ENCODE measurements at places on chromosomes 4 and X.
A peak's percentile ranks its signal among the peaks of the same experiment; 100 is the strongest.

DNA sequence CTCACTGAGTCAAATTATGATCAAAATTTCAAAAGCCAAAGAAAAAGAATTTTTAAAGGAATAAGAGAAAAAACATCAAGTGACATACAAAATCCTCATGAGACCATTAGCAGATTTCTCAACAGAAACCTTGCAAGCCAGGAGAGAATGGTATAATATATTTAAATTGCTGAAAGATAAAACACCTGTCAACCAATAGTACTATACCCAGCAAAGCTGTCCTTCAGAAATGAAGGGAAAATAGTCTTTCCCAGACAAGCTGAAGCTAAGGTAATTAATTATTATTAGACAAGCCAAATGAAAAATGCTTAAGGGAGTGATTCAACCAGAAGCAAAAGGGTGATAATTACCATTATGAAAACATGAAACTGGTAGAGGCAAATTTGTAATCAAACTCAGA lies 104.2 kb upstream of the TET2 start:
- no peak for DNase-seq

DNA sequence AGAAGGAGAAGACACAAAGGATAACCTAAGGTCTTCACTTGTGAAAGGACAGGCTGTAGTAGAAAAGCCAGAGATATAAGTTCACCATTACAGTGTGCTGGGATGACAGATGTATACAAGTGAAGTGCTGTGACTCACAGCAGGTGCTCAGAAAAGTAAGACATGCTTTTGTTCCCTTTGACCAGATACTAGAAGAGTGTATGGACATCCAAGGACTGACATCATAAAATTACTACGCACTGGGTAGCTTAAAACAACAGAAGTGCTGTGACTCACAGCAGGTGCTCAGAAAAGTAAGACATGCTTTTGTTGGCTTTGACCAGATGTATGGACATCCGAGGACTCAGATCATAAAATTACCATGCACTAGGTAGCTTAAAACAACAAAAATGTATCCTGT lies 61.6 kb upstream of the BTC start:
- DNase-seq = no peak

DNA sequence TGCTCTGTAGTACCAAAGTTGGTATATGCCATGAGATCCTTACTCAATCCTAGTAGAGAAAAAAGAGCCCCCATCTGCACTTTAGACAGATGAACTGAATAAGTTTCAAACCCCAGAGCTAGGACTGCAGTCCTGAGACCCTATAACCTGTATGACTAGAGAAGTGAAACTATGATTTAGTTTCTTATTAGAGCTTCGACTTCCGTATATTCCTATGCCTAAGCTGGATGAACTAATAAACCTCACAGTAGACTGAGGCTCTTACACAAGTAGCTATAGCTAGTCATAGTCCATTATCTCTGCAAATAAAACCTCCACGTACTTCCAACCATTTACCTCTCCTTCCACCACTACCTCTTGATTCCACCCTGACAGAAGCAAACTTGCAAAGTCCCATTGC lies 6.3 kb upstream of the OTUD4 start:
- DNase-seq = no peak

GRCh38 chrX:9995855-9996339 lies 28.7 kb downstream of the CLDN34 start:
- peak; percentile 87 for DNase-seq

GRCh38 chrX:133523526-133523925 lies 108.2 kb upstream of the GPC4 start:
- DNase-seq = no peak

DNA sequence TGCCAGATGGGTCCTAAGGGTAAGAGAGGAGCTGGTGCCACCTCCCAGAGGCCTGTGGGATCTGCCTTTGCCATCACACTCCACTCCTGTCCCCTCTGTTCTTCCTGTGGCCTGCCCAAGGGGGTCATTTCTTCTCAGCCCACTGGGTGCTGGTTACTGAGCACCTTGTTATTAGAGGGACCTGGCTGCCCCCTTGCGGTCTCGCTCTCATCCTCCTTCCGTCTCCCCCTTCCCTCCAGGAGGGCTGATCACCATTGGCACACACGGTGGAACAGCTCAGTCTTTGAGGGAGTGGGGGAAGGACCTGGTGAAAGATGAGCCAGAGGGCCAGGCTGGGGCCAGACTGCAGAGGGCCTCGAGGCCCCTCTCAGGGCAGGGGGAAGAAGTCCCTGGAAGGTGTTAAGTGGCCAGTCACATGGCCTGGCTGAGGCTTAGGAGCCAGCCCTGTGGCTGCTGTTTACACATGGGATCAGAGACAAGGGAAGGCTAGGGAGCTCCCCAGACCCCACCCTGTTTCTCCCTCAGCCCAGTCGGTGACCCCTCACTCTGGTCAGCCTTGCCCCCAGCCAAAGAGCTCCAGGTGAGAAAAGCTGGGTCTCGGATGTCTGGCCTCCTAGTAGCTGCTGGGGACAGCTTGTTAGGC lies 68.1 kb downstream of the MTMR1 start:
- no peak for DNase-seq

- no peak for DNase-seq
These were observed 1567.9 kb downstream of the ARAP2 start for GRCh38 chr4:34676400-34676799.

DNA sequence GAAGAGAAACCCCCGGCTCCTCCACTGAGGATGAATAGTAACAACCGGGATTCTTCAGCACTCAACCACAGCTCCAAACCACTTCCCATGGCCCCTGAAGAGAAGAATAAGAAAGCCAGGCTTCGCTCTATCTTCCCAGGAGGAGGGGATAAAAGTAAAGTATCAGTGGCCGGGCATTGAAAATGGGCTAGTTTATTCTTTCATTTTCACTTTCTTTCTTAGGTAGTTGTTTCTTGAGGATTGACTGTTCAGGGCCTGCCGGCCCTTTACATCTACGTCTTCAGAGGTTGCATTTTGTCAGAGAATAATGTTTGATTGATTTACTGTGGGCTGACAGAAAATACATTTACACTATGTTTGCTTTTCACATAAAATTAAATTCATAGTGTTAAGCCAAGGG lies 27.1 kb downstream of the PAK3 start:
- DNase-seq = no peak

GRCh38 chr4:63348735-63349673 lies 1060.2 kb downstream of the TECRL start:
- no peak for DNase-seq

GRCh38 chrX:106278951-106279350 lies 110.8 kb downstream of the PWWP3B start:
- no peak for DNase-seq

GRCh38 chr4:52560844-52561280 lies 98.2 kb downstream of the USP46 start:
- DNase-seq = peak; percentile 74

DNA sequence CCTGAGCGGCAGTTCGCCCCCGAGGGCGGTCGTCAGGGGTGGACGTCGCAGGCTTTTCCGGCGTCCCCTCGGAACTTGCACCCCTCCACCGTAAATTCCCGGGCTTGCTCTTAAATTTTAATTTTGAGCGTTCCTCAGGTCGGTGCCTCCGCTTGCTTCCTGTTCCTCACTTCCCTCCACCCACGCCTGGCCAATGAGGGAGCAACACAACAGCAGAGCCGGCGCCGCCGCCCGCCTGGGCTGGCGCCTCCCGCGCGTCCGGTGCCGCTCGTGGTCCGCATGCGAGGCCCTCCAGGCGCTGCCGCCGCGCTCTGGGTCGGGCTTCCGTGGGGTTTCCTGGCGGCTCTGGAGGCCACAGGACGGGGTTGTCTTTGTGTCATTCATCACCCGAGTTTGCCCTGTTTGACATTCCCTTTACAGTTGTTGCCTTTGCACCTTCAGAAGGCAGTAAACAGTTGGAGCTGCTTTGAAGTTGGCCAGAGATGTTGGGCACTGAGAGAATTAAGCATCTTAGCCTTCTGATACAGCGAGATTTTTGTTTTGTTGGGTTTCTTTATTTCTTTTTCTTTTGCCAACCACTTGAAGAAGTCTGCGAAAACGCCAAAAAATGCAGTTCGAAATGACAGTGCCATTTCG lies 692 bp downstream of the SPCS3 start:
- peak; percentile 84 for DNase-seq

DNA sequence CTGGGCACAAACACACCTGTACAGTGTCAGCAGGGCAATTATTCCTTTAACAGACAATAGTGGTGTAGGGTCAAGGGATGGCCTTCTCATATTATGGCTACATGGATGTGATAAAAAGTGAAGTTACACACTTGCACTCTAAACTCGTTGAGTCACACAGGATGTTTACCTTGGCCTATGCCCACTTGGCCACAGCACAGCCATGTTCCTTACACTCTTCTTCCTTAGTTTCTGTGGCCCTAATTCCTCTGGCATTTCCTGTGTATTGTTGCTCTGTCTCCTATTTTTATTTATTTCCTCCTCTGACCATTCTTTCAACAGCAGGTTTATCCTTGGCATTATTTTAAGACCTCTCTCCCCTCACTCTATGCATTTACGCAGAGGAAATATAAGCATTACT lies 86.8 kb upstream of the NPFFR2 start:
- peak; percentile 12 for DNase-seq

GRCh38 chr4:109708435-109708834 lies 5.2 kb upstream of the CASP6 start:
- no peak for DNase-seq

- no peak for DNase-seq
These were observed 49.3 kb downstream of the WDR19 start for GRCh38 chr4:39231660-39232059.

DNA sequence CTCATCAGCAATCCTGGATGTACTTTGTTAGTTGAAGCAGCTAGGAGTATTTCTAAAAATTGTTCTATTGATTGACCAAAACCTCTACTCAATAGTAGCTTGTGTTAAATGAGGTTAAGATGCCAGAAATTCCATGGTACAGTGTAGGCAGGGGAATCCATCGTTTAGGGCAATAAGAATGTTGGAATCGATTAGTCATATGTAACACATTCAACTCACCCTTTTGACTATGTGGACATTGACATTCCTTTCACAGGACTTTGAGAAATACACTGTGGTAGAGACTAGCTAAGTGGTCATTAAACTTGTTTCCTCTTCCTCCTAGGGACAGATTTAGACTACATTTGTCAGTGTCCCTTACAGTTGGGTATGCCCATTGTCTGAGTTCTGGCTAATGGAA lies 40.2 kb downstream of the KDM5C start:
- peak; percentile 83 for DNase-seq

- peak; percentile 2 for DNase-seq
These were observed 109.9 kb upstream of the BCOR start for GRCh38 chrX:40207626-40208025.

GRCh38 chrX:28876408-28876807 lies 289.2 kb downstream of the IL1RAPL1 start:
- DNase-seq = no peak

DNA sequence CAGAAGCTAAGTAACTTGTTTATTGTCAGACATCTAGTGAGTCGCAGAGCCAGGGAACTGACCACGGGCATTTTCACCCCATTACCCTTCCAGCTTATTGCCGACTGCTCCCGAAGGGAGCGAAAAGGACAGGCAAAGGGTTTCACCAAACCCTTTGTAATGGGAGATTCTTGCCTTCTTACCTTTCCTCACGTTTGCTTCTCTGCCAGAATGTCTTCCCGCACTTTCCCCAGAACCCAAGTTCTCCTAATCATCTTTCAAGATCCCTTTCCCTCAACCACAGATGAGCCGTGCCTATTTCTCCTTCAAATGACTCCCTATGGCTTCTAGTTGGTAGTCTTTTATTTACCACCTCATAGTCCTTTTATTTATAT lies 520 bp upstream of the SRP72 start:
- no peak for DNase-seq

DNA sequence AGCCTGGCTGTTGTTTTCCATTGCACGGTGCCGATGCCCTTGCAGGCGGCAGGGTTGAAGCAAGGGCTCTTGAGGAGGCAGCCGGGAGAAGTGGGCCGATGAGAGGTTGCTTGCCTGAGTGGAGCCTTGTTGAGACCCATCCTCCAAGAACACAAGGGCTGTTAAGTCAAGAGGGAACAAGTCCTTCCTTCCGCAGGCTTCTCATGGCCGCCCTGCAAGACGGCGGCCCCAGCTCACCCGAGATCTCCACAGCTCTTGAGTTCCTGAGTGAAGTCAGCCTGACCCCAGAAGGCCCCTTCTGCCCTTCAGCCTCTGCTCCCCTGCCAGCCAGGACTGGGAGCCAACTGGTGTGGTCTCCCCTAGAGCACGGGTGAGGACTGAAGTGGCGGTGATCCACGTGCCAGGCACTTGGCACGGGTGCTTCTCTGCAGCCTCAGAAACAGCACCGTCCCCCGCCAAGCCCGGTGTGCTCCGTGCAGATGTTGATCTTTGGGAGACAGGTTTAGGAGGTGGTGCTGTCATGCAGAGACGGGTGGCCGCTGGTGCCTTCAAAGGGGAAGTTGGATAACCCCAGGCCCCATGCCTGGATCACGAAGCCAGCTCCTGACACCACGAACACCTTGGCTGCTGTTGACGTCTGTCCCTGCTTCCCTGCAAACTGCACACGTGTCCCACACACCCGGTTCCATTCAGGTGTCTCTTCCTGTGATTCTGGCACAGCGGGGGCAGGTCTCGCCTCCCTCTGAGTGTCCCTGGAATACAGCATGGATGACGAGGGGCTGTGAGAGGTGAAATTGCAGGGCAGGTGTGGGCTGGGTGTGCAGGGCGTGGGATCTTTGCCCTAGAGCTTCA lies 164.4 kb upstream of the PSAPL1 start:
- DNase-seq = no peak

- DNase-seq = peak; percentile 35
These were observed 427.2 kb downstream of the FAT4 start for GRCh38 chr4:125741825-125742452.

GRCh38 chr4:36206603-36207311 lies 37.6 kb downstream of the ARAP2 start:
- no peak for DNase-seq

DNA sequence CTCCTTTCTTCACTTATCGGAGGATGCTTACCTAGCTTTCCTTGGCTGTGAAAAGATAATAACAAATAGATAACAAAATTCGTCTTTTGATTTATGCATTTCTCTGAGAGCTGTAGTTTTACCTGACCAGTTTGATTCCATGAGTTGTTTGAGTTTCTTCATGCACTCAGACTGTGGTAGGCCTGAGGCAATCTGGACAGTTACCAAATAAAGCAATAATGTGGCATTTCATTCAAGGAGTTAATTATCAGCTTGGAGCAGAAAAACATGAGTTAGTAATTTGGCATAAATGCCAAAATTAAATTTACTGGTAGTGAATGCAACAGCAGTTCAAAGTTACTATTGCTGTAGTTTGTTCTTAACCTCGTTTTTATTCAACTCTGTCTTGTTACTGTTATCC lies 53.5 kb downstream of the FABP2 start:
- DNase-seq = peak; percentile 25

DNA sequence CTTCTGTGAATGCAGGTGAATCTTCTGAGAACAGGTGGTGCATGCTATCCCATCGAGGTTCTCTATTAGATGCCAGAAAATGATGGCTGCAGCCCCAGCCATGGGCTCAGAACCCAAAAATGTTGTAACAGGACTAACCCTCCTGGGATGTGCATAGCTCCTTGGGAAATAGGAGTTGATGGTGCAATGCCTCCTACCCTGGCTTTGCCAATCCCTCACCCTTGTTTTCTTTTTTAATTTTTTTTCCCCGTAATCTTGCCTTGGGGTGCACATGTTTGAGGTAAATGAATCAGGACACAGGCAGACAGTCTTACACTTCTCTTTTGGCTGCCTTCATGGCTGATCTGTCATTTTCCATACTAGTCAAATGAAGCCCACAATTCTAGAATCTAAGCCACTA lies 96.6 kb downstream of the KIT start:
- peak; percentile 54 for DNase-seq

GRCh38 chr4:142211444-142211843 lies 575.1 kb downstream of the IL15 start:
- DNase-seq = no peak

- DNase-seq = no peak
These were observed 85.7 kb upstream of the TENT5D start for GRCh38 chrX:80334583-80334982.

- no peak for DNase-seq
These were observed 68.0 kb downstream of the YIPF7 start for GRCh38 chr4:44583393-44583792.

Measured in AG10803 (cell line).